ENCODE measurements at places on chromosomes 1 and 21.

DNA sequence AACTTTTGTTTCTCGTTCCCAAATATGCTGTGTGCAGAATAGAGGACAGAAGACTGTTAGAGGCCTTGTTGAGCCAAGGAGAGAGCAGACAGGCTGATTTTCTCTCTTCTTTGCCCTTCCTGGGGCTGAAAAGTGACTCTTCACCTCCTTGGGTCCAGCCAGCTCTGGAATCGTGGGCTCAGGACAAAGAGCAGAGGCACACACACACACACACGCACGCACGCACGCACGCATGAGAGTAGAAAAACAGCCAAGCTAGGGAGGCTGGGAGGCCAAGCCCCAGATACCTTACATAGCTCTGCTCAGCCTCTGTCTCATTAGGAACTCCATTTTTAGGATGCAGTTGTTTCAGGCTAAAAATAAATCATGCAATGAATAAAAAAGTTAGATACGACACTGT, at the start of gene CASQ2:
CASQ2 (minus strand) TSS at position 166 of the 400 bp plus-strand sequence. CDS start 173 bp downstream, outside the sequence.
- DNase-seq = no peak

GRCh38 chr1:117534995-117535467, 70.8 kb upstream of the TENT5C start:
- peak; percentile 21 for DNase-seq

- no peak for DNase-seq
Observed at GRCh38 chr1:51264451-51264850, 28.4 kb downstream of the RNF11 start.

DNA sequence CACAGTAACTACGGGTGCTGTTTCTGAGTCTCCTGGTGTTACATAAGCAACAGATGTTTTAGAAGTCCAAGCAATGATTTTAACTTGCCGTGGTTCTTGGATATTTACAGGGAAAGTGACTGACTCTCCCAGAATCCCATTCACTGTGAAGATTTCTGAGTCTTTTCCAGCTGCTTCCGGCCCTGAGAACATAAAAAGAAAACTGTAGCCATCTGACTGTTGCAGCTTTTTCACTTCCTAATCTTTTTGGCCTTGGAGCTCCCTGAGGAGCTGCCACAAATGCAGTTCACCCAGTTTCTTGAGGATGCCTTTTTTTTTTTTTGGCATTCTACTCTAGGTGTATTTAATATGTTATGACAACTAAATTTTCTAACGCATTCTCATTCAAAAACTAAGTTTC, 13.7 kb downstream of the CD84 start:
- no peak for DNase-seq

DNA sequence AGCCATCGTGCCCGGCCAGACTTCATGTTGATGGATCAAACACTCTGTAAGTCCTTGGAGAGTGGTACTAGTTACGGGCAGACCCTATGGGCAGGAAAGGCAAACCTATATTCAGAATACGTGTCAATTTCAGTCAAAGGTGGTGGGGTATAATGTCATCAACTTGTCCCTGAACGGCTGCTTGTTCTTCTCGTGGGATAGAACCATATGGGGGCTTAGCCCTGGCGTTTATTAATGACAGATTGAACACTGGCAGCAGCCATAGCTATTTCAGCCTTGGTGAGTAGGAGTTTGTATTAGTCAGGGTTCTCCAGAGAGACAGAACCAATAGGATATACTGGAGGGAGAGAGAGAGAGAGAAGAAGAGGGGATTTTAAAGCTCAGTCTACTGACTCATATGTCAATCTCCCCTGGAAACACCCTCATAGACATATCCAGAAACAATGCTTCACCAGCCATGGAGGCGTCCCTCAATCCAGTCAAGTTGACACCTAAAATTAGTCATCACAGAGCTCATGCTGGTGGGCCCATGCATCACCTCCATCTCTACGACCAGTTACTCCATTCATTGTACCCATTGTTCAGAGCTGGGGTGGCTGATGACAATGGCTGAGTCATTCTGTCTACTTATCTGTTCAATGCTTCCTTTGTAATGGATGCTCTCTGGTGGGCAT, 16.1 kb upstream of the AQP10 start:
- DNase-seq = peak; percentile 61

GRCh38 chr1:16979475-16980327, 719 bp downstream of the MFAP2 start:
- DNase-seq = no peak

- DNase-seq = no peak
Observed at GRCh38 chr1:26829184-26829911, 2.9 kb downstream of the ZDHHC18 start.

- DNase-seq = peak; percentile 45
Observed at GRCh38 chr1:160550572-160551034, 27.5 kb upstream of the SLAMF6 start.

- no peak for DNase-seq
Observed at GRCh38 chr1:53408013-53408754, 51.0 kb upstream of the DMRTB1 start.

- DNase-seq = no peak
Observed at GRCh38 chr1:2978691-2979190, 42.5 kb upstream of the ACTRT2 start.

DNA sequence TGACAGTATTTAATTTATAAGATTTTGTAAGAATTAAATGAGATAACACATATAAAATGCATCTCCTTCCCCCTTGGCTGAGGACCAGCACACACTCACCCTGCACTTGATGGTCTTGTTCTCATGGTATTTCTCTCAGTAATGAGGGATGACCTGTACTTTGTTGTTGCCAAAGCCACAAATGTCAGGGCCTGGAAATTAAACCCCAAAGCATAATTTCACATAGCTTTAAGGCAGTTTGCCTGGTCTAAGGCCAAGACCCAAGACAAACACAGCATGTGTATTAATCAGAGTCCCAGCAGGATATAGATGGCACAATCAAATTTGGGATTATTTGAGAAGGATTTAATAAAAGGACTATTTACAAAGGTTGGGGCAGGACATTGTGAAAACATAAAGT, 48.6 kb upstream of the EPS15 start:
- DNase-seq = no peak

- no peak for DNase-seq
Observed at GRCh38 chr1:54927472-54928240, 40.7 kb upstream of the DHCR24 start.

- no peak for DNase-seq
Observed at GRCh38 chr1:237809099-237809498, 81.6 kb downstream of the ZP4 start.

GRCh38 chr1:22132517-22133235, 10.2 kb downstream of the WNT4 start:
- DNase-seq = no peak

GRCh38 chr1:108119500-108119899, 80.6 kb downstream of the SLC25A24 start:
- DNase-seq = no peak

- no peak for DNase-seq
Observed at GRCh38 chr21:35658242-35658641, 402.1 kb downstream of the SETD4 start.

GRCh38 chr1:61271412-61271789, 189.0 kb downstream of the NFIA start:
- no peak for DNase-seq

GRCh38 chr1:62962014-62962812, 178.3 kb downstream of the ATG4C start:
- no peak for DNase-seq

DNA sequence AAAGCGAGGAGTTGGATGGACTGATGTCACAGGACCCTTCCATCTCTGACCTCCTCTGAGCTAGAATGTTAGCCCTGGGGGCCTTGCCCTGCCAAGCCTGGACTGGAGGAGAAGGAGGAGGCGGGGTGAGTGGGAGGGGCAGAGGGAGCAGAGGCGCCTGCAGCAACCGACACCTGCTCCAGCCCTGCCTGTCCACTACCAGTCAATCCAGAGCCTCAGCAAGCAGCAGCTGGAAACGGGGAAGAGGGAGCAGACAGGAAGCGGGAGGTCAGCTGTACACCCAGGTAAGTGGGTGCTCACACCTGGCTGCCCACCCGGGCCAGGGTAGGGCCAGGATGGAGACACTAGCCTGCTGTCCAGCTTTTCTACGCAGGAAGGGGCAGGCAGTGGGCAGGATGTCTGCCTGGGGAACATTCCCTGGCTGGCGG, at the start of gene IGFN1:
IGFN1 (plus strand) TSS at position 201 of the 428 bp plus-strand sequence. CDS start 2,470 bp downstream, outside the sequence.
- no peak for DNase-seq

GRCh38 chr1:205309741-205310140, 11.8 kb downstream of the NUAK2 start:
- no peak for DNase-seq

DNA sequence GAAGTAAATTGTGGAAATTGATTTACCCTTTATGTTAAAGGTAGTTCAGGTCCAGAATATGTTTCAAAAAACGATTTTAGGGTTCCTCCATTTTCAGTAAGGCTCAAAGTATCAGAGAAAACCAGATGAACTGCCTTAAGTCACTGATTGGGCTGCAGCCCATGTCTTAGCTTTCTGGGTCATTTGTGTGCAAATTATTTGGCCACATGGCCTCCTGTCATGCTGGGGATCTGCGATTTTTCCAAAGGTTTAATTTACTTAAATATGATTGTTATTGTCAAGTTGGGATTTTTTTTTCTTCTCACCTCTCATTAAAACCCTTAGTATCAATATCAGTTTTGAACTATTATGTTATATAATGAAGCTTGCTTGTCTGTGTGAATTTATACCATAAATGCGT, 135.9 kb upstream of the DPYD start:
- no peak for DNase-seq

GRCh38 chr1:216892581-216893160, 169.4 kb upstream of the ESRRG start:
- DNase-seq = no peak

- peak; percentile 26 for DNase-seq
Observed at GRCh38 chr1:211326528-211327345, at the start of gene TRAF5. Gene TRAF5, plus strand, starts transcription at chr1:211326833. Its CDS starts 26,407 bp downstream, at chr1:211353240.

- no peak for DNase-seq
Observed at GRCh38 chr1:241611063-241611462, 29.1 kb downstream of the CHML start.

- DNase-seq = no peak
Observed at GRCh38 chr1:110130113-110130591, 17.9 kb downstream of the UBL4B start.

DNA sequence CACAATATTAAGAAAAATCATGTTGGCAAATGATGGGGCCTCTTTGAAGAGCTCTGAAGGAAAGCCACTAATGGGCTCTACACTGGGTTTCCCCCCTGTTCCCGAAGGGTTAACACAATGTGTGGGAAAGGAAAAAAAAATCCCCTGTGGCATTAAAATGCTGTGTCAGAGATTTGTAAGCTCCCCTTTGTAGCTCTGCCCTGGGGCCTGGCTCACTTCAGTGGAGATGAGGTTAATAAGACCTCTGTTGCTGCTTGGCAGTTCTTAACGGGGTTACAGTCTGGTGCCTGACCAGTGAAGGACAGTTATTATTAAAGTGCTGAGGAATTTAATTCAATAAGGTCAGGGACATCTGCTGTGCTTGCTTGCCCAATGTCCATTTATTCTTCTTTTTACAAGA, 129.7 kb upstream of the UBE2U start:
- DNase-seq = no peak

- no peak for DNase-seq
Observed at GRCh38 chr1:93081716-93082115, 2.6 kb downstream of the MTF2 start.

DNA sequence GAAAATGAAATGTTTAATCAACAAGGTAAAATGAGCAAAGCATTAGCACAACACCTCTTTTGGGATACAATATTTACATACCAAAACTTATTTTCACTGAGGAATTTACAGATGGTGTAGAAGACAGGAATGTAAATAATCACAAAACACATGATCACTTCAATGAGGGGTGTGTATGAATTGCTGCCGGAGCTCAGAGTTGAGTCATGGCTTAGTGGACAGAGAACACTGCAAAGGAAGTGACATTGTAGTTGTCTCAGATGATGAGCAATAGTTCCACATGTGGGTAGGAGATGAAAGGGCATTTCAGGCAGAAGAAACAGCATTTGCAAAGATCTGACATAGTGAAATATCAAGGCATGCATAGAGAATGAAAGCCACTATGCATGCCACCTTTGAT, 5.6 kb upstream of the KPRP start:
- no peak for DNase-seq

DNA sequence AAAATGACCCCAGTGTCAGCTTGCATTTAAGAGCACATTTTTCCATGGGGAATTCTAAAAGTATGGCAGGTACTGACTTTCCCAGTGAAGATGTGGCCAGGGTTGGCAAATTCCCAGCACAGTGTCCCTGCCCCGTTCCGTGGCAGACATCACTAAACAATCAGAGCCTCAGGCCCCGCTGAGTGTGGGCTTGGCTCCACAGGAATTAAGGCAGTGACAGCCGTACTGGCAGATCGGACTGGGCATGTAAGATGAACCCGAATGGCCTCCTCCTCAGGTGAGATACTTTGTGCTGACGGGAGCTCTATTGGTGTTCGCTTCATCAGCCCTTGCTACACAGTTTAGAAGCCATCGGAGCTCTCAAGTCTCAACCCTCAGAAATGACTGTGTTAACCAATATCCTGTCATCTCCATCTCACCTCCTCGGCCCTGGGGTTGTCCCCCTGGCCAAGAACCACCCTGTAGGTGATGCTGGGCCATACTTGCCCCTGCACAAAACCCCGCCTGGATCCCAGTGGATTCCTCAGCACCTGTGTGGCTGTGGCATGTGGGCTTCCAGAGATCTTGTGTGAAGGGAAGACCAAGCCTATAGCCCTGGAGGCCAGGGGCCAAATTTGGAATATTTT, 29.0 kb upstream of the ABCG1 start:
- DNase-seq = no peak

- DNase-seq = no peak
Observed at GRCh38 chr1:2452201-2452931, 23.7 kb upstream of the PLCH2 start.

DNA sequence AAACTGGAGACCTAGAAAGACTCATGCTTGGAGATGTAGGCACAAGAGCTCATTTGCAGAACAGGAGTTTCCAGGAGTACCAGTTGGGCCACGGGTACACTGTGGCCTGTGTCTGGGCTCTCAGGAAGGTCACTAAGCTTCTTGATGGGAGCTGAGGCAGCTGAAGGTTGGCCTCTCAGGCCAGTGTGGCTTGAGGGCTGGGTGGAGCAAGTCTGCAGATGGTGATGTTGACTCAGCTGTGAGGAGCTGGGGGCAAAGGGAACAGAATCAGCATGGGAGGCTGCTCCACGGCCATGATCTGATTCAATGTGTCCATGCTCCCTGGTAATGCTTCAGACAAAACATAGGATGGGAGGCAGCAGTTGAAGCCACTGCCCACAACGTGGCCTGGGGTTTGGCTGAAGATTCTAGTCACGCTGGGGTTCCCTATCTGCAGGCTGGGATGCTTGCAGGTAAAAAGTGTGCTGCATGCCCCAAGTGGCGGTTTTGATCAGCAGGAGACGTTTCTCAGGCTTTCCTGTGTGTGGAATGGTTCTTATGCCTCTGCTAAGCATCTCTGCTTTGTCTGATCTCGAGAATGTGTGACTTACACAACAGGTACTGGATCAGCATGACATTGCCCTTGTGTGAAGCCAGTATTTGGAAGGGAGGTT, 15.4 kb upstream of the TENT5C start:
- DNase-seq = no peak

- no peak for DNase-seq
Observed at GRCh38 chr21:17784180-17784598, 35.0 kb downstream of the C21orf91 start.

- DNase-seq = no peak
Observed at GRCh38 chr1:67653304-67653703, 31.7 kb upstream of the GADD45A start.

- DNase-seq = peak; percentile 58
Observed at GRCh38 chr1:84619383-84620102, 45.3 kb upstream of the CTBS start.

- DNase-seq = no peak
Observed at GRCh38 chr1:64055310-64055709, 148.1 kb upstream of the UBE2U start.

GRCh38 chr1:9241891-9242290, 7.3 kb downstream of the H6PD start:
- DNase-seq = no peak

Data from stimulated activated CD4-positive, alpha-beta T cell treated with anti-CD3 and anti-CD28 coated beads, Interleukin-15, amount 100 ng/mL, for 48 hours (primary cell).